ENCODE measurements at places on chromosomes 12 and 14.

- DNase-seq = no peak
Measured at GRCh38 chr12:132336451-132337413, 7.3 kb upstream of the GALNT9 start.

- no peak for DNase-seq
Measured at GRCh38 chr12:101919447-101919846, 42.1 kb downstream of the DRAM1 start.

DNA sequence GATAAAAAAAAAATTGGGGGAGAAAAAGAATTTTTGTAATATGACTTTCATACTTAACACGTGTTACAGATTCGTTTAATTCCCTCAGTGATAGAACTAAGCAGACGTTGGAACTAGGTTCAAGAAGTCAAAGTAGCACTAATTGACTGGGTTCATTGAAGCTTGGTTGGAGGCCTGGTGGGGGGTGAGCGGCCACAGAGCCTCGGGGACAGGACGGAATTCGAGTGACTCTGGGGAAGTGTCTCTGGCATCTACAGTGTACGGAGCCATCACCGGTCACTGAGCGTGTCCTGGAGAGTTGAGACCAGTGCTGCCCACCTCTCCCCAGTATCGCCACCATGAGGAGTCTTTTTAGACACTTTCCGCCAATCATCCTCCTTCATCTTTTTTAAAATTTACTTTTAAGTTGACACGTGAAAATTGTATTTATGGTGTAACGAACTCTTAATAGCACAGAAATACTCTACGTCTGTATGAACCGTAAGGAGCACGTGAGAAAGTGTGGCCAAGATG, 1.3 kb downstream of the ZFYVE21 start:
- no peak for DNase-seq

DNA sequence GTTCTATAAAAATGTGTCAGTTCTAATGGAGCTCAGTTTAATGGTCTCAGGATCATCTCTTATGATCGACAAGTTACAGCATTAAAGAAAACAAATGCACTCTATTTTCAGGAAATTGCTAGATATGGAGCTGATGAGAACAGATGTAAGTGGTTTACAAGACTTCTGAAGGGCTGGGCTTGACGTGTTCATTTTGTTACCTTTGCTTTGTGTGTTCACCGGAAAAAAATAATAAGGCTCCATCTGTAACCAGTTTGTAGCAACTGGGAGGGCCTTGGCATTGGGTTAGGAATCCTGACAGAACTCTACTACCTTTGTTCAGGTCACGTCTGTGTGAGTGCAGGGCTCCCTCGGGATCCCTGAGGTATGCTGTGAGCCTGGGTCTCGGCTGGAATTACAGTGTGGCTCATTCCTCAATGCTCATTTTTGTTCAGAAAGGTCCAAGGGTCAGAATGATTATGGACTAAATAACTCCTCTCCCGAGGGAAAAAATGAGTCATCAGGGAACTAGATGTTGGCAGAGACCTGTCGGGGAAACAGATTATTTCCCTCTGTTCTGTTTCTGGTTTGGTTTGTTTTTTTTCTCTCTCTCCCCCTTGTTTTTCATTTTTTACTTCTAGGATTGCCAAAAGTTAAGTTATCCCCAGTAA, 158.0 kb downstream of the SLC5A8 start:
- DNase-seq = no peak

DNA sequence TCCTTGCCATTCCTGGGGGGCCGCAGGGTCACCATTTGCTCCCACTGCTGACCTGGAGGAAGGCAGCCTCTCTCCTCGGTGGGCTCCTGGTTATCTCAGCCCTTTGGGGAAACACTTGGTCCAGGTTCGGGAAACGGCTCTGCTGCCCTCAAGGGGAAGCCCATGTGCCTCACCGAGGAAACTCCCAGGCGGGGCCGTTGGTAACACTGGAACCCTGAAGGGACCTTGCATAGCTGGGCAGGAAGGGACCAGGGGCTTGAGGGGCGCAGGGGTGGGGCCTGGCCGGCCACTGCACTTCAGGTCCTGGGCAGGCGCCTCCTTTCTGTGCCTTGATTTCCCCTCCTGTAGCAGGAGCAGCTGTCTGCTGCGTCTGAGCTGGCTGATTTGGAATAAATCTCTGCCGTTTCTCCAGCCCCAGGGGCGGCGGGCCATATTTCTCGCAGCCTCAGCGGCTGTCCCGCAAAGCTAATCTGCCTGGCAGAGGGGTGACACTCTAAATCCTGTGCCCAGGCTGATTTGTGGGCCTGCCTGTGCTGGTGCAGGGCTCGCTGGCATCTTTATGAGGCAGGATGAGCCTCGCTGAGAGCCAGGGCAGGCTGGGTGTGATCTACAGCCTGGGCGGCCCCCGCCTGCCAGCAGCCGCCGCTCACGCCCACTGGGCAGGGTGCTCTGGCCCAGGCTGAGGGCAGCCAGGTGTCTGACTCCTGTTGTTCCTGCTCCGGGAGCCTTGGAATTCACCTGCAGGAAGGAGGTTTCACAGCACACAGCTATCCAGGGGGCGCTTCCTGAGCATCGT, 49.7 kb downstream of the KIF26A start:
- DNase-seq = no peak

GRCh38 chr12:11949738-11950411, 120.9 kb upstream of the BCL2L14 start:
- no peak for DNase-seq

GRCh38 chr14:44477953-44478352, 29.1 kb downstream of the FSCB start:
- no peak for DNase-seq

- DNase-seq = no peak
Measured at GRCh38 chr12:80086025-80086424, 13.3 kb upstream of the OTOGL start.

DNA sequence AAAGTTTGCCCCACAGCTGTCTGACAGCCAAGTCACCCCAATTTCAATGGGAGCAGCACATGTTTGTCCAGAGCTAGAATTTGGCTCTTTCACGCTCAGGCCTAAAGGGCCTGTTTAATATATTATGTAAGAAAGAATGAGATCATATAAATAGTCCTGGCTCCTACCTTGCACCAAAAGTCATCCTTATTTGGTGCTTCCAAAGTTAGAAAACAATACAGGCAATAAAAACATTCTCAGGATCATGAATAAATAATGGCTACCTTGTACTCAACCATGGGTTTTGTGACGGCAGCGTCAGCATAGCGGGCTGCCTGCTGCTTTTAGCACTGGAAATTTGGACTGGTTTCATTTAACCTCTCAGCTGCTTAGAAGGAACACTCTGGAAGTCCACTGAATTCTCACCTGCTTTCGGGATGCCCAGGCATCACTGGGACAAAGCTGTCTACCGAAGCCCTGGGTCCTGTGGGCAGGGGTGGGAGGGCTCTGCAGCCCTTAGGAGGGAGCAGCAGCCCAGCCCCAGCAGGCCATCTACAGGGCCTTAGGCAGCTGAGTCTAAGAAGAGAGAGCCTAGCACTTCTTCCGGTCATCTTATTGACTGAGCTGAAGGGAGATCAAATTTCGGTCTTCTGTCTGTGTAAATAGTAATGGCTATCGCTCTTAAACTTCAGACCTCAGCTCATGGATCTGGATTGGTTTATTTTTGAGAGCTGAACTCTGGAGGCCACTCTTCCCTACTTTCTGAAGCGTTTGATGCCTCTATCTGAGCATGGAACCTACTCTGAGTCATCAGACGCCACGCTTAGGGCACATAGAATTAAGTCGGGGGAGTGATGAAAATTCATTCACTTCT, 106.5 kb downstream of the SAMD4A start:
- no peak for DNase-seq

DNA sequence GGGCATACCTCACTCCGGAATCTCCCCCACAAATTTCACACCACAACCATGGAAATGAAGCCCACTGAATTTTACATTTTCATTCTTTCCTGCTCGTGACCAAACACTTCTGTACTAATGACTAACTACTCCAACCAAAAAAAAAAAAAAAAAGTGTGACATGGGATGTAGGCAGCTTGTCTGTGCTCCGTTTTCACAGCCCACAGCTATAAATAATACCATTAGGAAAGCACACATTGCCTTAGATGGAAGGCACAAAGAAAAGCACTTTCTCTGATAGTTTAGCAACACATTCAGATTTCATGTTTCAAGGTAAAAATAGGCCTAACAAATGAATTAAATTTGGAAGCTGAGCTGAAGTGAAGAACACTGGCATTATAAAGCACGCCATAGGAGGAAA, 42.5 kb downstream of the DUSP6 start:
- DNase-seq = no peak

DNA sequence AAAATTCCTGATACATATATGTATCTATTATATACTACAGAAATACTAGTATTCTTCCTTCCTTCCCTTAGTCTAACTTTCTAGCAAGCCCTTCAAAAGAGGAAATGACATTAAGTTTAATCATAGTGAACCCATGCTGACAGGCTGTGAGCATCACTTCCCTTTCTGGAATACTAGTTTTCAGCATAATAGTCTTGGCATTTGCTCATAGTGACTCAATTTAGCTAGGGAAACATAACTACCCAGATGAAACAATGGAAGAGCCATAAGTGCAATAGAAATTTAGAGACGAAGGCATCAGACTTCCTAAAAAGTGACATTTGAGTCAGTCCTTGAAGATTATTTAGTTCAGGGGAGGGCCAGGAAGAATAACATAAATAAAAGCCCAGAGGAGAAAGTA, 184.5 kb upstream of the CRY1 start:
- no peak for DNase-seq

- DNase-seq = no peak
Measured at GRCh38 chr12:28578833-28579252, 388.6 kb downstream of the CCDC91 start.

GRCh38 chr12:108822497-108823205, 34.7 kb downstream of the SSH1 start:
- no peak for DNase-seq

DNA sequence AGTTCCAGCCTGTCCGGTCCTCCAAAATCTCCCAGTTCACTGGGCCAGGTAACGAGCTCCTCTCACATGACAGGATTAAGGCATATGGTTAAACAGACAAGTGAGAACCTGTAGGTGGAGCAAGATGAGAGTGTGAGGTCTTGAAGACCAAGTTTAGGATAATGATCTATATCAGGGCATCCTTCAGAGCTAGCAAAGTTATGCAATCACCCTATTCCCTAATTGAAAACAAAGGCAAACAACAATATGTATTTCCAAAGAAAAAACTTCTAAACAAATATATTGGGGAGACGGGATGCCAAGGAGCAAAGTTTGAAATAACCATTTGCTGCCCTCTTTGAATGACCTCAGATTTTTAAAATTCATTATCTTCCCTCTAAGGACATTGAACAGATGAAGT, 571.2 kb downstream of the BCL11B start:
- no peak for DNase-seq

- no peak for DNase-seq
Measured at GRCh38 chr14:52898496-52898895, 52.4 kb downstream of the FERMT2 start.

DNA sequence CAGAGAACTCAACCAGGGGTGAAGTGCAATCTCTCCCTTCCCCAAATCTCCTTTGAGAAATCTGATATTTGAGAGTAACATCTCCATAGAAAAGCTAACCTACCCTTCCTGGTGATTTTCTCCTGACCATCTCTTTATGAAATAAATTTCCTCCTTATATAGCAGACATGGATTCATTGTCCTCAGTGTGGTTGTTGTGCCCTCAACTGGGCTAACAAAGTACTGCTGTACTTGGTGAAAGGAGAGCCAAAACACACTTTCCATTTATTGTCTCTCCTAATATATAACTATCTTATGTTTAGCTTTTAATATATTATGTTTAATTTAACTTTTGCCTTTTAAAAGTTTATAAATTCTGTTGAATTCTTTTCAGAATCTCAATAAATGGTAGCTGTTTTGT, 65.1 kb upstream of the SLCO1B1 start:
- DNase-seq = no peak

DNA sequence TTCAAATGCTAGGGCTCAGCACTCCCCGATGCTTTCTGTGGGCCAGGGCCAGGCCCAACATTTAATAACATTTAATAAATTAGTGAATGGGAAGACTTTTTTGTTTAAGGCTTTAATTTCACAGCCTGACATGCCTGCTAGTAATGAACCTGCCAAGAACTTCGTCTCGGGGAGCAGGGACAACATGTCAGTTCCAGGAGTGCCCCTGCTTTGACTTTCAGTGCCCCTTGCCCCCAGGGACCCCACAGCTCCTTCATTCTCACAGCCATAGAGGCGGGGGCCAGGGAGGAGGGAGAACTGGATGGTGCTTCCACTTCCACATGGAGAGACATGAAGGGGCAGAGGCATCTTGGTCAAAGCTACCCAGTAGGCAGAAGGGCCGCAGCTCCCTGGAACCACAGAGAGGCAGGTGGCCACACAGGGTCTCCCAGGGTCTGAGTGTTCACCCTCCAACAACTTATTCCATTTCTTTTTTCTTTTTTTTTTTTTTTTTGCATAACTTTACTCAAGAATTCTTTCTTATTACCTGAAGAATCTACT, 66.0 kb upstream of the DDX11 start:
- no peak for DNase-seq

DNA sequence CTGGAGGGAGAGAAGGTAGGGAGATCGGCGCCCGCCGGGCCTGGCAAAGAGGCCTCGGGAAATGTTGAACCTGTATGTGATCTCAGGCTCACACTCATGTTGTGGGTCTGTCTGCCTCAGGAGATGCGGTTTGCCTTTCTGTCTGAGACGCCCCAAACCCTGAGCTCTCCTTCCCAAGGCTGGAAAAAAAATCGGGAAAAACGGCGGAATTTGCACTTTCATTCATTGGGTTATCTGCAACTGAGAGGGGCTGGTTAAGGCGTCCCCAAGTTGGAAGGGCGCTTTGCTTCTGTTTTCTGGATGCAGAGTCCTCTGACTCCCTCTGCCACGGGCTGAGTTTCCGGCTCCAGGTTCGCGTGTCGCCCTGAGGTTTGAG, 5.0 kb upstream of the HOXC9 start:
- DNase-seq = no peak

DNA sequence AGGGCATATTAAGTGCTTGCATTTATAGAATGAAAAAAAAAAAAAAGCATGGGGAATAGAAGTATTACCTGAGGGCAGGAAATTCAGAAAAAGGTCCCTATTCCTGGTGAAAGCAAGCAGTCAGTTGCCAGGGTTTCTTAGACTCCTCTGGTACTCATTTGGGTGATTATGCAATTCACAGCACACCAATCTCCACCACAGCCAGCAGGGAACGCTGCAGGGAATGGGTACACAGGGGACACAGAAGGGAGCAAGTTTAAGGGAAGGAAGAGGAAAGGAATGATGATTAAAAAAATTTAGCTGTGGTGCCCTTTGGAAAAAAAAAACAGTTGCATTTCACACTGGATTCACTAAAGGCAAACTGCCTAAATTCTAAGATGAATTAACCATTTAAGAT, 14.2 kb downstream of the BLTP3B start:
- no peak for DNase-seq

DNA sequence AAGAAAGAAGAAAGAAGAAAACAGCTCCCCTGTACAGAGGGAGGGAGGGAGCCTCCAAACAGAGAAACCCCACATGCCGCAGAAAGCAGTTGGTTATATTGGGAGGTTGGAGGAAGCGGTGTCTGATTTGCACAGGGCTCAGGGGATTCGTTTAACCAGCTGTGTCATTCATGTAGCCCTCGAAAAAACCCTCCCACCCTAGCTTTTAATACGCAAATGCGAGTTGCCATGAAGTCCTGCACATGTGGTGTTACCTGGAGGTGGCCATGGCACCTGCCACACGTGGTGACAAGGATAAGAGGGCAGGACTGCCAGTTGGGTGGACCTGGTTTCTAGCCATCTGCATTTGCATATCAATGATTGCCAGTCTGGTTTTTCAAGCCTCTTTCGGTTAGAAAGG, 40.9 kb downstream of the TMEM30B start:
- no peak for DNase-seq

- no peak for DNase-seq
Measured at GRCh38 chr14:74019408-74020137, 424 bp downstream of the BBOF1 start.

GRCh38 chr12:6888360-6888759, 15.3 kb upstream of the SPSB2 start:
- DNase-seq = no peak

GRCh38 chr14:66074537-66074936, 411.6 kb upstream of the CCDC196 start:
- DNase-seq = no peak
